CD4-positive, alpha-beta T cell treated with Interleukin-1 beta for 1 hour (primary cell): ENCODE measurements at places on chromosomes 5 and 9.
A peak's percentile ranks its signal among the peaks of the same experiment; 100 is the strongest.

- DNase-seq: no peak
Measured at GRCh38 chr9:88875400-88876120, 115.7 kb upstream of the S1PR3 start.

DNA sequence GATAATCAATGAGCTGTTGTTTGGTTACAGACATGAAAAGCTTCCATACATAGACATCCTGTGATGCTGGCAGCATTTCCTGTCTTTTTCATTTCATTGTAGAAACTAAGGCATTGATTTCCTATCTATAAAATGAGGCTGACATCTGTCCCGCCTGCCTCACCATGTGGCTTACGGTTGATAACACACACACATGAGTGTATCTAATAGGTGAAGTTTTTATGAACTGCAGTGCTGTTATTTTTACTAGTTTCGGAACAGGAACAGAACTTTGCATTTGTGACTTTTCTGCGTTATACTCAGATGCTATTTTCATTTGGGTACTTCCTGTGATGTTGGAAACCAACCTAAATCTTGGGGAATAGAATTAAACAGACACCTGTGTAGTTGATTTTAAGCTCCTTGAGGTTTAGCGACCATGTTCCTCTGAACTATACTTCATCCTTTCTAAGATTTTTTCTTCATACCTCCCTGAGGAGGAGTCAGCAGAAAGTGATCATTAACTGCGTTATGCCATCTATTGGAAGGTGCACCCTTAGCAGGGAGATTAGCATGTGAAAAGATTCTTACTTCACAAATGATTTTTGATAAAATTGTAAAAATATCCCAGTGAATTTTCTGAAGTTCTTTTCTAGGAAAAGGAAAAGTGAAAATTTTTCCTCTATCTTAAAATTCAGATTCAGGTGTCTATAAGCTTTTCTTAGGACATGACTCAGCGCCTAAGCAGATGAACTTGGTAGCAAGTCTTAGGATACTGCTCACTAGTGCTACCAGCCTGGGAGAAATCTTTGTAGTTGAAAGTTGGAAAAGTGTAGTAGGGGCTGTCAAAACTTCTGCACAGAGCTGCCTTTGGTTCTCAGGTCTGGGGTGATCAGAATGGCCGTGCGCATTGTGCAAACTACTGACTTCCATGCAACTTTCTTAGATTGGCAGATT lies 134.5 kb downstream of the TRIO start:
- no peak for DNase-seq

DNA sequence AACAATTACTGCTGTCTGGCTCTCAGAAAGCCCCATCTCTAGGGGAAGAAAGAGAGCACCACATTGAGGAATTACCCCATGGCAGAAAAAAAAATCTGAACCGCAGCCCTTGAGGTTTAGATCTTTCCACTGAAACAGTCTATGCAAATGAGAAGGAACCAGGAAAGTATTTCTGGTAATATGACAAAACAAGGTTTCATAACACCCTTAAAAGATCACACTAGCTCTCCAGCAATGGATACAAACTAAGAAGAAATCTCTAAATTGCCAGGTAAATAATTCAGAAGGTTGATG lies 427.1 kb downstream of the PRELID2 start:
- no peak for DNase-seq

DNA sequence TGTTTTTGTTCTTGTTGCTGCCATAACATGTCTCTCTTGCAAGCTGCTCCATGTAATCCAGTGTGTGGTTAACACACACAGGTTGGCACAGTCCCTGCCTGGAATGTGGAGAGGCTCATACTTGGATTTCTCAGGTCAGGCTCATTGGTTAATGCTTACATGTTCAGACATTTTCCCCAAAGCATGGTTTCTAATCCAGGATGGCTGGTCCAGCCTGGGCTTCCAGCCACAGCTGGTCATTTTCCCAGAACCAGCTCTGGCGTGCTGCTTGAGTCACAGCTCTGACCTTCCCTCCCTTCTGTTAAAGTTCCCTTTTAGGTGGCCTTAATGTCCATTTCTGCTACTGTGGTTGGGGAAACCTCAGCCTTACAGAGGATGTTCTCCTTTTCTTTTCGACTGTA lies 294.3 kb downstream of the TAF11L14 start:
- DNase-seq: no peak

GRCh38 chr5:4191703-4192102 lies 596.1 kb downstream of the IRX1 start:
- DNase-seq: no peak

DNA sequence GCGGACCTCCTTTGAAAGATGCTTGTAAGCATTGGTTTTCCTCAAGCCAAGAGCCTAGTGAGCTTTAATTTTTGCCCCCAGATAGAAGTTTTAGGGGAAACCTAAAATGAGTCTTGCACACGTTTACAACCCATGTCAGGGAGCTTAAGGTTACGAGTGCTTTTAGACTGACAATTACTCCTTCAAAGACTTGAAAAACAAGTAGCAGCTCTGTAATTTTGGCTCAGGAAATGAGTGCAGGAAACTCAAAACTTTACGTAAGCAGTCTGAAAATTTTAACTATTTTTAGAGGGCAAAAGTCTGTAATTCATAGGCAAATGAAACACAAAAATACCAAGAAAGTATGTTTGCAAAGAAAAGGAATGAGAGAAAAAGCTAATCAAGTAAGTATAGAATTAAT lies 36.8 kb downstream of the UBE2QL1 start:
- no peak for DNase-seq

DNA sequence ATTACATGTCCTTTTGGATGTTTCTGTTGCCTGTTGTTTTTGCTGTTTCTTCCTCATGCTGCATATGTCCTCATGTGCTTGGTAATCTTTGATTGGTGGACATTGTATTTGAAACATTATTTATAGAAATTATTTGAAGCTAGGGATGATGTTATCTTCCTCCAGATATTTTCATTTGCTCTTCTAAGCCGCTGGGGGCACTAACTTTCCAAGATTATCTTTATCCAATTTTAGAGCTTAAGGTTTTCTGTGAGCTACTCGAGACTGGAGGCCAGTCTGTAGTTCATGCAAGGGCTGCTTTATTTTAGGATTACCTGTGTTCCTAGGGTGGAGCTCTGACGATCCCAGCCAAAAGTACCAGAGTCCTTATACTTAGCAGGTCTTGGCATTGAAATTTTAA lies 40.9 kb downstream of the STX17 start:
- no peak for DNase-seq

DNA sequence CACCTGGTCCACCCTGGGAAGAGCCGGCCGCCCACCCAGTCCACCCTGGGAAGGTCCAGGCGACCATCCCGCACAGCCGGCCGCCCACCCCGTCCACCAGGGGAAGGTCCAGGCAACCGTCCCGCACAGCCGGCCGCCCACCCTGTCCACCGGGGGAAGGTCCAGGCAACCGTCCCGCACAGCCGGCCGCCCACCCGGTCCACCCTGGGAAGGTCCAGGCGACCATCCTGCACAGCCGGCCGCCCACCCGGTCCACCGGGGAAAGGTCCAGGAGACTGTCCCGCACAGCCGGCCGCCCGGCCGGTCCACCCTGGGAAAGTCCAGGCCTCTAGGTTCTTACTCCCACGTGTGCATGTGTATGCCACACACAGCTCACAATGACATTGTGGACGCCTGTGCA lies 6.7 kb upstream of the QSOX2 start:
- no peak for DNase-seq

DNA sequence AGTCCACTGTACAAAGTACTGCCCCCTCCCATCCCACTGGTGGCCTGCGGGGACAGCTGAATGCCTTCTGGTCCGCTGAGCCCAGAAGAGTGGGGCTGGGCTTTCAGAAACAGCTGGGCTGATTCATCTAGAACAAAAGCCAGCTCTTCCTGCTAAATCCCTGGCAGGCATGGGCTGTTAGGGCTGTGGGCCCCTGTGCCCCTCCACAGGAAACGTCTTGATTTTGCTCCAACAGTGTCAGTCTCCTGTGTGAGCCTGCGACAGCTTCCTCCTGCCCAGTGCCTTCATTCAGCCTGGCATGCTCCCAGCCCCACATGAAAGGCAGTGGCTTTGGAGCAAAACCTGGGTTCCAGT lies 6.9 kb upstream of the GSN start:
- no peak for DNase-seq

GRCh38 chr9:114738581-114739316 lies 56.8 kb upstream of the TEX48 start:
- DNase-seq: peak; percentile 83

- DNase-seq: no peak
Measured at GRCh38 chr9:137429546-137429890, 6.3 kb downstream of the NOXA1 start.

- DNase-seq: no peak
Measured at GRCh38 chr9:82424599-82425120, 436.1 kb downstream of the SPATA31D1 start.

GRCh38 chr5:112119969-112120368 lies 299.1 kb downstream of the EPB41L4A start:
- no peak for DNase-seq

GRCh38 chr5:133985540-133986180 lies 17.2 kb upstream of the C5orf15 start:
- no peak for DNase-seq

GRCh38 chr9:38178237-38178636 lies 109.2 kb upstream of the SHB start:
- DNase-seq: no peak

- no peak for DNase-seq
Measured at GRCh38 chr9:16824545-16825330, 45.7 kb downstream of the BNC2 start.

DNA sequence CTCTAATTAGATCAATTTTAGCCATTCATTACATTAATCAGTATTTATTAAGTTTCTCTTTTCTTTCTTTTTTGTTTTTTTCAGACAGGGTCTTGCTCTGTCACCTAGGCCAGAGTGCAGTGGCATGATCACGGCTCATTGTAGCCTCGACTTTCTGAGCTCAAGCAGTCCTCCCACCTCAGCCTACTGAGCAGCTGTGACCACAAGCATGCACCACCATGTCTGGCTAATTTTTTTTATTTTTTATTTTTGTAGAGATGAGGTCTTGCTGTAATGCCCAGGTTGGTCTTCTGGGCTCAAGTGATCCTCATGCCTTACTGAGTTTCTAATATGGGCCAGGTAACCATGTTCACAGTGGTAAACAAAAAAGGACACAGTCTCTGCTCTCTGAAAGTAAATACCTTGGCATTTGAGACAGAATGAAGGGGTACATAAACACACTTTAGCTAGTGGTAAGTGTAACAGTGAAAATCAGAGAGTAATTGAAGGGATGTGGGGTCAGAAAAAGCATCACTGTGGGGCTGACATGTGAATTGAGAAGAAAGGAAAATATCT lies 336.3 kb downstream of the ADGRV1 start:
- DNase-seq: no peak

GRCh38 chr5:446066-446882 lies 3.3 kb downstream of the EXOC3 start:
- DNase-seq: no peak

DNA sequence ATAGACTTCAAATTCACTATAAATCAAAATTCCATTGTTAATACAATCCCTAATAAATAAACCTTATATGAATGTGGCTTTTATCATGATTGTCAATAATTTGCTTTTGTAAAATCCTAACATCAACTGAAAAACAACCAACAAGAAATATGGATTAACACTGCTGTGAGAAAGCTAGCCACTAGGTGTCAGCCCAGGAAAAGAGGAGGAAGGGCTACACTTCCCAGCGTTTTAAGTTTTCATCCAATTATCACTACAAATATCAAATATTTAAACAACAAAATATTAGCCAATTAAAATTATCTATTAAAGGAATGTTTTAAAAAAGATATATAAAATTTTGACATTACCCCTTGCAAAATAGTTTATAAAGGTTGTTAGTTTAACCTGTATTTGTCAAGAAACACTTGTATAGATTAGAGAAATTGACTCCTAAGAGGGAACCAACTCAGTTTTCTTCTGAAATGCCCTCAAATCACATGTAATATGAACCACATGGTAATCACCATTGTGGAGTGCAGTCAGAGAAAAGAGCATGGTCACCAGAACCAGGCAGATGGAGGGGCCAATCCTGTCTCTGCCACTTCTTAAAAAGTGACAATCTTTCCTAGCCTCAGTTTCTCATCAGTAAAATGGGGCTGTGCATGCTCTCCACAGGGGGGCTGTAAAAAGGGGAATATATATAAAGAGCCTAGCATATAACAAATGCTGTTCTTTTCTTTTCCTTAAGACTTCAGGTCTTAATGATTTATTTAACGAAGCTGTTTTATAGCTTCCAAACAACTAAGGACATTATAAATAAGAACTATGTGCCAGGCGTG lies 188.2 kb downstream of the CRB2 start:
- DNase-seq: peak; percentile 17

DNA sequence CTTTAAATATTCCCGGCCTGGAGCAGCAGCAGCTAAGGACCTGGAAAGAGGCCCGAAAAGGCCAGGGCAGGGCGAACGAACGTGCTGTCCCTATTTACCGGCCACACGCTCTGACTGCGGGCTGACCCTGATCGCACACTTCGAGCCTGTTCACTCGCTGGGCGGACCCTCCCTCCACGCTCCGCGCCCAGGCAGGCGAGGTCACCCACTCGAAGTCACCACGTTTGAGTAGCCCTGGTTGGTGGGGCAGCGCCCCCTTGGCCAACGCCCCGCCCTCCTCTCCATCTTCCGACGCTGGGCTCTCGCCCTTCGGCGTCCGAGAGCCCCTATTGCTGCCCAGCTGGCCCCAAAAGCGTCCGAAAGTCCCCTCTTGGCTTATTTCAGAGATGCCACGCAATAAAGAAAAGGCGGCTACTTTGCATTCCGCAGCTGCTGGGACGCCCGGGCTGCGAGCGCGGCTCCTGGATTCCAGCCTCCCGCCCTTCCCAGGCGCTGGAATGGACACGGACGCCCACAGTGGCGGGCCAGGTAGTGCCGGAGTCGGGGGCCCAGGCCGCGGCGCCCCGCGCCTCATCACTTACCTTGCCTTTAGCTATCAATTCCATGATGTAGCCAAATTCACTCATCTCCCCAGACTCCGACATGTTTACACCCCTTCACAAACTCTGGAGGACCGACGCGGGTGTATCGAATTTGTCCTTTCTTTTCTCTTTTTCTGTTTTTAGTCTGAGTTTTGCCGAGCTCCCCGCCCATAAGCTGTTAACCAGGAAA lies 9.9 kb upstream of the TRIM36 start:
- no peak for DNase-seq

DNA sequence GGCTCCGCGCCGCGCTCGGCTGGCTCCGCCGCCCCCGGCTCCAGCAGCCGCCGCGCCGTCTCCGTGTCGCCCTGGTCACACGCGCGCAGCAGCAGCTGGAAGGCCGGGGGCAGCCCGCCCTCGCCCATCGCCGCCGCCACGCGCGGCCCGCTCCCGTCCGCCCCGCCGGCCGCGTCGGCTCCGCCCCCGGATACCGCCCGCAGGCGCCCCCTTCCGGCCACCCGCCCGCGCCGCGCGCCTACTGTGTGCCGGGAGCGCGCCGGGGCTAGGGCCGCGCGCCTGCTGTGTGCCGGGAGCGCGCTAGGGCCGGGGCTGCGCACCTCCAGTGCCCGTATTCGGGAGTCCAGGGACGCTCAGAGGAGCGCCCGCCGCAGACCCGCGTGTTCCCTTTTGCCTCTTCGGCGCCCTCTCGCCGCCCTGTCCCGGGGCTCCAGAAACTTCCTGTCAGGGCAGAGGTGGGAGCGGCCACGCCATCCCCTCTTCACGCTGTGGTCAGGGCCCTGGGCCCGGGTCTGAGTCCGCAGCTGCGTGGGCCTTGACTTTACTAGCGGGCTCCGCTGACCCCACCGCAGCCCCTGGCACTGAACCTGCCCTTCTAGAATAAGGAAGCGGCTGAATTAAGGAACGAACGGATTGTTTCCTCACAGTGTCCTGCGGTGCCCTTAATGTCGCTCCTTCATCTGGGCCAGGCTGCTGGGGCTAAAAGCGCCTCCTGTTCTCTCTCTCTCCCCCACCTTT lies at the start of gene ANKS6:
TSS of gene ANKS6 (minus strand) at position 192 of the 738 bp plus-strand sequence. CDS start at position 128, 64 bp downstream.
- peak; percentile 88 for DNase-seq

GRCh38 chr9:93531374-93531773 lies 45.0 kb upstream of the PHF2 start:
- no peak for DNase-seq
